ENCODE measurements at places on chromosomes 3 and 15.

DNA sequence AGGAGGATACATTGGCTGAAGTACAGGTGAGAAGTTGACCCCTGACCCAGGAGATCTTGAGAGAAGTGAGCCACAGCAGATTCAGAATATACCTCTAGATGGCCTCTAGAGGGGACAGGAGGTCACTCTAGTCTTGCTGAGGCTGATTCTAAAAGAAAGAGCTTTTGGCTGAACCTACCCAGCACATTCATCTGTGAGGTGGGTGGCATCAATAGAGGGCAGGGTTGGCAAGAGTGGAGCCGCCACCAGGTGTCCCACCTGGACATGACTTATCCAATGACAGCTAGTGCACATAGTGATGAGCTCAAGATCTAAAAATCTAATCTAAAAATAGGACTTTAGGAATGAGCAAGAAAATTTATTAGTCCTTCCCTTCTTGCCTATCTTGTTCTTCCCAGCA lies 51.6 kb downstream of the CYP19A1 start:
- DNase-seq, result no peak

GRCh38 chr3:61665121-61665520 lies 103.8 kb downstream of the PTPRG start:
- DNase-seq, result no peak

DNA sequence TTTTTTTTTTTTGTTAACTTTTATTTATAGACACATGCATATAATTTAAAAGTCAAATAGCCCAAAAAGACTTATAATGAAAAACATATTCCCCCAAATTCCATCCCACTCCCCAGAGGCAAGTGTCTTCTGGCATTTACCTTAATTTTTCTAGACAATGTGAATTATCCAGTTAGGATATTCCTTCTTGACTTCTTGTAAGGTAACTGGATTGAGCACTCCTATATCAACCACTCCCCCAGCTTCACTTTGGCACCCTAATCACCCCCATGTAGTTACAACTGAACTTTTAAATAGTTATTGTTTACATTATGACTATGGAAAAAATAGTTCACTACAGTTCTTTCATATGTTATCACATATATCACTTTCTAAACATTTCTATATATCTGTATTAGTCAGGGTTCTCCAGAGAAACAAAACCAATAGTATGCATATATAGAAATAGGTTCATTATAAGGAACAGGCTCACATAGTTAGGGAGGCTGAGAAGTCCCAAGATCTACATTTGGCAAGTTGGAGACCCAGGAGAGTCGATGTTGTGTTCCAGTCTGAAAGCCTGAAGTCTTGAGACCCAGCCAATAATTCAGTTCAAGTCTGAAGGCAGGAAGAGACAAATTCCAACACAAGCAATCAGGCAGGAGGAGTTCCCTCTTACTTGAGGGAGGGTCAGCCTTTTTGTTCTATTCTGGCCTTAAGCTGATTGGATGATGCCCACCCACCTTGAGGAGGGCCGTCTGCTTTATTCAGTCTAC lies 175.8 kb downstream of the THSD4 start:
- no peak for DNase-seq

DNA sequence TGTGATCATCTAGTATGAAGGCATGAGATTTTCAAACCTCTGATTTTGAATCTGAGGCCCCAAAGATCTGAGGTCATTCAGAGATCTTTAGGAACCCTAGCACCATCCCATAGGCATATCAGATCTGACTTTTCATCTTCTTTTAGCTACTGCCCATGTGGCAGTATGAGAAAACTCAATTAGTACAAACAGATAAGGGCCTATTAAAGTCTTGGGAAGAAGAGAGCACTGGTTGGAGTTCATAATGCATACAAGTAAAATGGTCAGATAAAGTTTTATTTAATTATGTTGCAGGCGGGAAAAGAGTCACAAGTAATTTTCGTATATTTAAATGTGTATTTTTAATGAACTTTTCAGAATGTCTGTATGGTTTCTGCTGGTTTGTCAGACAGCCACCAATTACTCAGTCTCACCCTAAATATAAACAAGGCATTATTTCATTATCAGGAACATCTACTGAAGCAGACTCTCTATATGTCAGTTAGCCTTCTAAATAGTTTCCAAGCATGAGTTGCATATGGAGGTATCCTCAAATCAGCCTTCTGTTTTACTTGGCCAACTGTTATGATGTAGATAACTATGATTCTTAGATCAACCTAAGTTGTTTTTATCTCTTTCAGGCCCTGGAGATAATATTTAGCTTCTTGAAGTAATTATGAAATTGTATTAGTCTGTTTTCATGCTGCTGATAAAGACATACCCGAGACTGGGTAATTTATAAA lies 340.3 kb upstream of the TBC1D5 start:
- DNase-seq, result no peak

DNA sequence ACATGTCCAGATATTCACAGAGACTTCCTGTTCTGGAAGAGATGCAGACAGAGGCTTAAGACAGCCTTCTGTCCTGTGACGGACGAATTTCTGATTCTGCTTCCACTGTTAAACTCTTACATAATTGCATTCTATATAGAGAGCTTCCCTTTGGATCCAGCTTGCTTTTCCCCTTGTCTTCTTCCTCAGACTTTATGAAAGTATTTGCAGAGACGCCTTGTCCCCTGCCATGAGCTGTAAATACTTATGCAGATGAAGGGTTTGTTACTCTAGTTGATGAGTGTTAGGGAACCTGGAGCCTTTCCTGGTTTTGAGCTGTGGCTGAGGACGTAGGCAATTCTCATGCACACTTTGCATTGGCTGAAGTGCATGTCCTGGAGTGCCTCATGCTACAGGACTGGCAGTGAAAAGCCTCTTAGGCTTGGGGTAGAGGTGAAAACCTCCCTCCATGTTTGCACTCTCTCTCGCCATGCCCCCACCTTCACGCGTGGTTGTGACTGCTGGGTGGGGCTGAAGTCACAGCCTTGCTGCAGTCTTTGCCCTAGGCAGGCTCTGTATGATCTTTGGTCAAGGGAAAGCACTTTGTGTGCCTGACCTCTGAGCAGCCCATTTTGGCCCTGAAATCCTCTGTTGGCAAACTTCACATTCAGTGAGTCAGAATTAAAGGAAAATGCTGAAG lies 286.6 kb downstream of the PTPRG start:
- DNase-seq, result peak; percentile 63

DNA sequence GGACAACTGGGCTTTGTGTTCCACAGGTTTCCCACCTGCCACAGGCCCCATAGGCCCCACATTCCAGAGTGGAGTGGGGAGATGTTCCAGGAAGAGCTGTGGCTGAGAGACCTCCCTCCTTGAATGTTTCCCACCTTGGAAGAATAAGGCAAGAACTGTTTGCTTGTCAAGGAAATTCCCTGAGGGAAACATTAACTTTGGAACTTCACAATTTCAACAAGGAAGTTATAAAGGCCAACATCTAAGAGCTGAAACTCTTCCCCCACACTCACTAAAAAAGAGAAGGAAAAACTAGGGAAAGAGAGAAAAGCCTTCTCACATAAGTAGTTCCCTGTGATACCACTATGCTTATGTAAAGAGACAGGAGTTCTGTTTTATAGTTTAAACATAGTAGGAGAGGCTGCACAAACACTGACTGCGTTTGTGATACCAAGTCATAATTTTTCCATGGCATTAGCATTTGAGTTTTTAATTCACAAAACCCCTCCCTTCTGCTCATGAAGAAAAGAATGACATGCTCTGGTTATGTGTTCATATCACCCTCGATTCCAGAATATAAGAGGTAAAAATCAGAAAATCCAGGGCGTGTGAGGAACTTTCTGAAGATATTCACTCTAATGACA lies 39.8 kb upstream of the SPRED1 start:
- DNase-seq, result no peak

DNA sequence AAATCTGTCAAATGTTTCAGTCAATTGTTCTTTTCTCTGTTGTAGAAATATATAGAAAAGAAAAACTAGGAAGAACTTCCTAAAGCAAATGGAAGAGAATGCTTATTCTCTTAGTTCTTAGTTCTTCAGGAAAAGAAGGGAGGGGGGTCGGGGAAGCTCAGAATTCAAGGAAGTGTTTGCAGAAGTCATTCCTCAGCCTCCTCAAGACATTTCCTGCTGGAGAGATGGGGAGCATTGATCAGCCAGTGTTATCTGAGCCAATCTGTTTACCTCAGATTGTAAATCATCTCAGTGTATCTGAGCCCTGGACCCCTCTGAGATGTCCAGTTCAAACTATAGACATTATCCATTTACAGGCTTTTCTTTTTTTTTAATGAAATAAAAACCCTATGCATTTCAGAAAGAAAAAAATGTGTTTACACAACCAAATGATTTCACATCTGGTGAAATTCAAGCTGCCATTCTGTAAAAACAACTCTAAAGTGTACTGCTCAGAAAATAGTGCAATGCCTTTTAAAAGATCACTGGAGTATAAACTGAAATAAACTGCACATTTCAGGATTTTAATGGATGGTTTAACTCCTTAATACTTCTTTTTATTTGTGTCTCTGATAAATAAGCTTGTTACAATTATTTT lies 460.7 kb downstream of the ROBO1 start:
- no peak for DNase-seq

DNA sequence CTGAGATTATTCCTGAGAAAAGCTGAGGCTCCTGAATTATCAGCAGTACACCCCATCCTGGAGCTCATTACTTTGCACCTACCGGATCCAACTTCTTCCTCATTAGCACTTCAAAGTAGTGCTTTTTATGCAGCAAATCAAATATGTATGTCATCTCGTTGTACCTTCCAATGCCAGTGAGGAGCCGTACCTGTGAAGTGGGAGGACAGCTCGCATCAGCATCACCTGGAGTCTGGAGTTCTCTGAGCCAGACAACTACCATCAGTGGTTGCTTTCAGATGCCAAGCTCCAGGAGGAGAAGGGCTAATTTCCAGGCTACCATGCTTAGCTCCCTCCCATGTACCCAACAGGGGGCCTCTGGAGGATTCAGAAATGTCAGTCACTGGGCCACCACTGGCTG lies 32.4 kb downstream of the EIF3J start:
- DNase-seq, result no peak

- no peak for DNase-seq
These were observed 124.0 kb upstream of the STT3B start for GRCh38 chr3:31408720-31409119.
